Liver (tissue), 10 donors: ENCODE measurements at places on chromosomes 3 and 15.

DNA sequence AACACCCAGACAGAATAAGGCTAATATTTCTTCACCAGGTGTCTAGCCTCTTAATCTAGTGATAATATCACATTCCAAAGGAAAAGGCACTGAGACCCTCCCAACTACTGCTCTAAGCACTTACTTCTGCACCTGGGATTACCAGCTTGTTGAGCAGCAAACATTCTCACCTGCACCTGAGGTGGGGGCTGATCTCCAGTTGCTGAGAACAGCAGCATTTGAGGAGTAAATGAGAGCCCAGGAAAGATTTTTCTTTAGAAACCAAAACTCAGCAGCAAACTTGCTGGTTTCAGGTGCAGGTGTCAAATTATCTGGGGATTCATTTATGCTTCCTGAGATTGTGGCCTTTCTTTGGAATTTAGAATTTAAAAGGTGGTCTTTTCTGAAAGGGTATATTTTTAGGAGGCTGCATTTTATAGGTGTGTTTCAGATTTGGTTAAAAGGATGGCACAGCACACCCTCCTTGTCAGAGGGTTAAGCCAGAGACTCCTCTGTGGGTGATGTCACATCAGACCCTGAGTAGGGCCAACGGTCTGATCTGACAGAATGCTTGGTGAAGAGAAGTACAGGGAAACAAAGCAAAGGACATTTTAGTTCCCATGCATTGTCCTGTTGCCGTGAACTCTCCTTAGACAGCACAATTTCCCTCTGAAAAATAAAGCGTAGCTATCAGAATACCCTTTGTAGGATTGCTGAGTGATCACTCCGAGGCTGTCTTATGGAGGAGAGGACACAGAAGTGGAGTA lies 411.0 kb upstream of the ATP11B start:
- no peak for DNase-seq

- no peak for DNase-seq
Measured at GRCh38 chr3:24263069-24263668, 231.5 kb downstream of the THRB start.

DNA sequence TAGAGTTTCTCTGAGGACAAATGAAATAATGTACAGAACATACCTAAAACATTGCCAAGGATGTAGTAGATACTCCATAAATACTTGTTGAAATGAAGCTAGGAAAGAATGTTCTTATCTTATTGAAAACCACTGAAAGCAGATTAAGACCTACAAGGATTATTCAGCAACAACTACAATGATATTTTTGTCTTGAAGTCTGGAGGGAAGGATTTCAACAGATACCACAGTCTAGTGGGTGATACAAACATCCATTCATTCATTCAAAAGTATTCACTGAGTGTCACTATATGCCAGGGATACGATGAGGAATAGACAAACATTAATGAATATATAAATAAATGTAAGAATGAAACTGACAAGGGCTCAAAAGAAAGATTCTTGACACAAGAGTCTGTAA lies 74.7 kb upstream of the THBS1 start:
- DNase-seq, result no peak

GRCh38 chr15:67161412-67161811 lies 93.0 kb downstream of the AAGAB start:
- DNase-seq, result no peak

GRCh38 chr15:33007303-33007855 lies 187.1 kb downstream of the FMN1 start:
- DNase-seq, result no peak

- DNase-seq, result no peak
Measured at GRCh38 chr3:171462224-171462623, 2.0 kb upstream of the TNIK start.
